Renal cortex interstitium (tissue), 15 donors: ENCODE measurements at places on chromosomes 4 and X.
A peak's percentile ranks its signal among the peaks of the same experiment; 100 is the strongest.

- no peak for DNase-seq
Observed at GRCh38 chr4:15034071-15034764, 31.9 kb downstream of the CPEB2 start.

DNA sequence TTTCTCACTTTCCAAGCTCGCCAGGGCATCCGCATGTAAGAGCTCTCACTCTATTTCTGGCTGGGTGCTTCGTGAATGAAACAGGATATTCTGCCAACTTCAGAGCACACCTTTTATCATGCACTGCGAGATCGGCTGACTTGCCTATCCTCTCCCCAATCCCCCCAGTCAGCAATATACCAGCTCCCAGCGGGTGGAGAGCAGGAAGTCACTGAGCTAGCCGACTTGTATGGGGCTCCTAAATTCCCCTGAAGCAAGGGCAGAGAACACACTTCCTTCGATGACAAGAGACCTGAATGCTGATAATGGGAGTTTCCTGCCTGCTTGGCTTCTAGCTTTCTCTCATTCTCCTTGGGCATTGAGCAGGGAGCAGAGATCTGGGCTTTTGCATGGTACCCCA is 33.8 kb upstream of the MAMLD1 start:
- no peak for DNase-seq

- no peak for DNase-seq
Observed at GRCh38 chr4:151703401-151703800, 57.4 kb downstream of the GATB start.

- DNase-seq: no peak
Observed at GRCh38 chr4:10688846-10689245, 4.3 kb upstream of the CLNK start.

DNA sequence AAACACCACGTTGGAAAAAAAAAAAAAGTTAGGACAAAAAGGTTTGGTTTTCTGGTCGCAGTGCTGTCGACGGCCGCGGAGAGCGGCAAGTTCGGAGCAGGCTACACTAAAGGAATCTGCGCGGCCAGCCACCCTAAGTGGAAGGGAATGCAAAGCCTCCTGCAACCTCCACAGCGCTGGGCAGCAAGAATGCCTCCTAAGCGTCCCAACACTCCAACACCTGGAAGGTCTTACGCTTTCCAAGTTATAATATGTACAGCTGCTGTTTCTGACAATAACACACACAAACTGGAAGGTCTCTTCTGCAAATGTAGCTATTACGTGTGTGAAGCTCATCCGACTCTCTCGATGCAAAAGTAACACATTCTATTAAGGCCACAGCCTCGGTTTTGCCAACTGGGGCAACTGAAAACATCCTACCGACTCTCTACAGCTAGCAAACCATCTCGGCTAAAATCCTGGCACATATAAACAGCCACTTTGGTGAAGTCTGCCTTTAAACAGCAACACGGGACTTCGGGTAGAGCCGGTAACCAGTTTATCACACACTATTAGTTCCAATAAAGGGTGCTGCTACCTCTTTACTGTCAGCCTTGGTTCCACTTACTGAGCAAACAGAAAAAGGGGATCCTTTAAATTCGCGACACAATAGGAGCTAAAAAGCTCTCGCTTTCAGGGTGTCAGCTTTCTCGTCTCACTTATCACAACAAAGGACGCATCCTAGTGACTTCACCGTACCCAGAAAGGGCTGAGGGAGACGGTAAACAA is 895 bp downstream of the SMIM14 start:
- DNase-seq: peak; percentile 65

GRCh38 chrX:136768469-136769084 is 12.2 kb downstream of the ARHGEF6 start:
- DNase-seq: no peak

DNA sequence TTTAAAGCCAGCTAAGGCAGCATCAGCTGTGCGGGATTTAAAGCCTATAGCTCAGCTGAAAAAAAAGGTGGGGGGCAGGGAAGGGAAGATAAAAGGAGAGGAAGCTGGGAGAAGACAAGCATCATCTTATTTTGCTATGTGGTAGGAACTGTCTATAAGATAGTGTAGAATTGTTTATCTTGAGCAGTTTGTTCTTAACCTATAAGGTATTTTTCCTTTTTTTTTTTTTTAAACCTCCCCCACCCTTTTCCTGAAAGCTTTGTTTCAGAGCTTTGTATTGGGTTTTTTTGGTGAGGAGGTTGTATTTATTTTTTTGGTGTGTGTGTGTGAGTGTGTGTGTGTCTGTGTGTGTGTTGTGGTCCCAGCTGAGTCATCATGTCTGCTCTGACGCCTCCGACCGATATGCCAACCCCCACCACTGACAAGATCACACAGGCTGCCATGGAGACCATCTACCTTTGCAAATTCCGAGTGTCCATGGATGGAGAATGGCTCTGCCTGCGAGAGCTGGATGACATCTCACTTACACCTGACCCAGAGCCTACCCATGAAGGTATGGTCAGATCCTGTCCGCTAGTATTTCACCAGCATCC is 531 bp downstream of the RUFY3 start:
- no peak for DNase-seq

- DNase-seq: no peak
Observed at GRCh38 chr4:102616636-102617035, 115.5 kb downstream of the NFKB1 start.

DNA sequence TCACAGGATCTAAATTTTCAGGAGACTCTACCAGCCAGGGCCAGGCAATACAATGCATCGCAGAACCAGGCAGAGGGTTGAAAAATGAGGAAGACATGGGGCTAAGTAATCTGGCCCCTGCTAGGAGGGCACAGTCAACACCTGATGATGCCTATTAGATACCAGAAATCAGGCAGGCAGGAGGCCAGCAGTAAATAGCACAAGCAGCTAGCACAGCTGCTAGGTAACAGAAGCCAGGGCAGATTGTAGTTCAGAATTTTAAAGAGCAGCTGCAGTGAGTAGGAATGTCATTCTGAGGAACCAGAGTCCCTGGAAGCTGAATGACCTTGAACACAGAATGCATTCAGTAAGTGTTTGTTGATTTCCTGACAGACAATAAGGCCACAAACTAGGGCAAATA is 38.8 kb upstream of the TRPC5OS start:
- no peak for DNase-seq

DNA sequence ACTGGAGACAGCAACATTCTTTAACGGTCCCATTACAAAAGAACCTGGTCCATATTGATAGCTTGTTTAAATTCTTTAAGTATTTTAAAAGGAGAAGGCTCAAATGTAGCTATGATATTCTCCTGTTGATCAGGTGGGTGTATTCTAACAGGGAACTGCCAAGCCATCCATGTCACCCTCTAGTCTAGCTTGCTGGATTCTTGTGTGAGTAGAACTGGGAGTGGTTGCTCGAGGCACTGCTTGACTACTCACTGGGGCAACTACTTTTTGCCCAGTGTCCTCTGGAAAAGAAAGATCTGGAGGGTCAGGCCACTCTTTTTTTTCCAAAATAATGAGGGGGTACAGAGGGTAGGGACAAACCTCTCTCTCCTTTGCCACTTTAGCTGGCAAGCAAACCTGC is 155.1 kb downstream of the ZNF518B start:
- no peak for DNase-seq

GRCh38 chrX:131704136-131704695 is 160.3 kb downstream of the OR13H1 start:
- DNase-seq: peak; percentile 86

- no peak for DNase-seq
Observed at GRCh38 chrX:131801911-131802310, 221.2 kb upstream of the STK26 start.

DNA sequence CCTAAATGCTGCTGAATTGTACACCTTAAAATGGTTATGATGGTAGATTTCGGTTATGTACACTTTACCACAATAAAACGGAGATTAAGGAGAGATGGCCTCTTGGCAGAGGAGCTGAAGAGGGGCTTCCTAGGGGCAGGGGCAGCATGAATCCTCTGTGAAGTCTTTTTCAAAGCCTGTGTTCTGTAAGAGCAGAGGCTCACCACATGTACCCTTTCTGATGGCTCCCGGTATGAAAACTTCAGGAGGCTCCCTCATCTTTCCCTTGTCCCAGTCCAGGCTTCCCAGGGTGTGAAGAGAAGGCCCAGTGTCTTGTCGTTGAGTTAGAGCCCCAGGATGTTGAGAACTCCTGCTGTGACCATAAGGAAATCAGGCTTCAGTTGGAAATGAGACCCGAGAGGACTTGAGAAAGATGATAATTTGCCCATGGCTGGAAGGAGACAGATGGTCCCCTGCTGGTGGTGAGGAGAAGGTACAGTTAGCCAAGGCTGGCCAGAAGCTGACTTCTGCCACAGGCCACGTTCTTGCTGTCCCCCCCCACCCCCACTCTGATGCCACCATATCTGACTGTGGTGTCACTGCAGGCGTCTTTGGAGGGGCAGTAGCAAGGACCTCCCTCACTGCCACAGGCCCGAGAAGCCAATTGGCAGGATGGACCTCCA is 31.8 kb upstream of the MTM1 start:
- no peak for DNase-seq

- no peak for DNase-seq
Observed at GRCh38 chr4:76787898-76788297, 110.0 kb downstream of the SOWAHB start.

GRCh38 chr4:6568689-6569332 is 6.2 kb upstream of the MAN2B2 start:
- DNase-seq: no peak

DNA sequence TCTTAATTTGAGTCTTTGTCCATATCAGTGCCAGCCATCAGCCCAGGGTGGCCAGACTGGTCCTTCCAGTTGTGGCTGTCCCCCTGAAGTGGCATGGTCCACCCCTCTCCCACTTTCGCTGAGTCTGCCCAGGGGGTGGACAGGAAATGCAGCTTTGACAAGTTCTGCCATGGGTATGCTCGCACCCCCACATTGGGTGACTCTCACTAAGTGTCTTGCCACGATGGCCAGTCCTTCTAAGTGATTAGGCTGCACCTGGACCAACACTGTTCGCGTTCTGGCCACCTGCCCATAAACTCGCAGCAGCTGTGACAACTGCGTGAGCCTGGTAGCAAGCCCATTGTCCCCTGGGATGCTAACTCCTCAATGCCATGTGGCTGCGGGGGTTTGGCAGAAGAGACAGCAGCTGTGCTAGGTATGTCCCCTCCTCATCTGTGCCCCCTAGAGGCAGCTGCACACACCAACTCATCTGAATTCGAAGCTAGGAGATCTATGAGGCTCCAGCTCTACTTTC is 10.0 kb upstream of the LNX1 start:
- DNase-seq: no peak

DNA sequence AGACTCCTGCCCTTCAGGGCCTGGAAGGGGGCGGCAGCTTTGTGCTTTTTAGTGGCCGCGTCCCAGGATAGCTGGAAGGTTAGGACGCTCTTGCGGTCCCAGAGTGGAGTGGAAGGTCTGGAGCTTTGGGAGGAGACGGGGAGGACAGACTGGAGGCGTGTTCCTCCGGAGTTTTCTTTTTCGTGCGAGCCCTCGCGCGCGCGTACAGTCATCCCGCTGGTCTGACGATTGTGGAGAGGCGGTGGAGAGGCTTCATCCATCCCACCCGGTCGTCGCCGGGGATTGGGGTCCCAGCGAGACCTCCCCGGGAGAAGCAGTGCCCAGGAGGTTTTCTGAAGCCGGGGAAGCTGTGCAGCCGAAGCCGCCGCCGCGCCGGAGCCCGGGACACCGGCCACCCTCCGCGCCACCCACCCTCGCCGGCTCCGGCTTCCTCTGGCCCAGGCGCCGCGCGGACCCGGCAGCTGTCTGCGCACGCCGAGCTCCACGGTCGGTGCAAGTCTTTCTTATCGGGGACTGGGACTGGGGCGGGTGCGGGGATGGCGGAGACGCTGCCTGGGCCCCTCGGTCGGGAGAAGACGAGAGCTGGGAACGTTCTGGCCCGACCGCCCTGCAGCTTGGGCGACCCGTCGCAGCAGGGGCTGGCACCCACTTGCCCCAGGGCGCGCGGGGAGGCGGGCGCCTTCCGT is at the start of gene EDNRA:
EDNRA (plus strand) TSS at position 207 of the 686 bp plus-strand sequence. CDS start 4,585 bp downstream, outside the sequence.
- DNase-seq: peak; percentile 60
